NCI-H526 treated with DMSO at 0.1 percent for 48 hours (cell line): ENCODE measurements at places on chromosomes 3 and 15.

DNA sequence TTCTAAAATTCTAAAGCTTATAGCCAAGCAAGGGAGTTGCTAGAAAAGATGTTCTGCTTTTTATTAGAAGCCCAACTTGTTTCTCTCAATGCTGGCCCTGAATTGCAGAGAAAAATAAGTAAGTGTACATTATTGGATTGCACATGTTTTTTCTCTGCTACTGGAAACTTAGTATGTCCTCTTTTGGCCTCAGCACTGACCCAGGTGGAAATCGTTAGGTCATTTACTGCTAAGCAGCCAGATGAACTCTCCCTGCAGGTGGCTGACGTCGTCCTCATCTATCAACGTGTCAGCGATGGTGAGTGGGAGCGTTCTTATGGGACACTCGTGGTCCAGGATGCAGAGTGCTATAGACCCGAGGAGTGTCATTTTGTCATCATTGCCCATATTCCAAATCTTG, 69.8 kb downstream of the DHX36 start:
- no peak for DNase-seq

DNA sequence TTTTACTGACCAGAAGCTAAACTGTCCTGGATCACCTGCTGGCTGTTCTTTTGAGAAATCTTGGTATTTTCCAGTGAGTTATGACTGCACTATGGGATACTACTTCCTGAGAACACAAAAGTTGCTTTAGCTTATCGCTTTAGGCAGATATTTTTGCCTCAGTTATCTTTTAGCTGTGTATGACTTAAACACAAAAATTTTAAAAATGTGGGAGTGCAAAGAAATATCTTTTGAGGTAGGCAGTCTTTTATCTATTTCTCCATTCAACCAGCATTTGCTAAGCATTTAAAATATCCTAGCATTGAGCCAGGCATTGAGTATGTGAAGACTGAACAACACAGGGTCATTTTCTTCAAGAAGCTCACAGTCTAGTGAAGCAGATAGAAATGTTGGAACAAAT, 981.9 kb downstream of the FHIT start:
- DNase-seq = no peak

GRCh38 chr3:8979262-8979661, 16.0 kb upstream of the RAD18 start:
- DNase-seq = no peak

DNA sequence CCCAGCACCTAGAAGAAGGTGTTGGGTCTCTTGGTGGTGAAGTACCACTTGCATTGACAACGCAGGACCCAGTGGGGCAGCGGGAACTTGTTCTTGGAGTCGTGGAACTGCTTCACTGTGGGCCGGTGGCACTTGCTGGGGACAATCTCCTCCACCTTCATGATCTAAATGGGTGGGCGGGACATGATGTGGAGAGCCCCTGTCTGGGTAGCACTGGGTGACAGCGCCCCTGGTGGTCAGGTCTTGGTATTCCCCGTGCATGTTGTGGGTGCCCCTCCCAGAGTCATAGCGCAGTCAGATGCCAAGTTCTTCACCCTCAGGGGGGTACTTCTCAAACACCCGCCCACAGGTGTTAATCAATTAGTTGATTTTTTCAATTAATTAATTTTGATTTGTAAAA, 60.2 kb downstream of the AGBL1 start:
- DNase-seq = no peak

DNA sequence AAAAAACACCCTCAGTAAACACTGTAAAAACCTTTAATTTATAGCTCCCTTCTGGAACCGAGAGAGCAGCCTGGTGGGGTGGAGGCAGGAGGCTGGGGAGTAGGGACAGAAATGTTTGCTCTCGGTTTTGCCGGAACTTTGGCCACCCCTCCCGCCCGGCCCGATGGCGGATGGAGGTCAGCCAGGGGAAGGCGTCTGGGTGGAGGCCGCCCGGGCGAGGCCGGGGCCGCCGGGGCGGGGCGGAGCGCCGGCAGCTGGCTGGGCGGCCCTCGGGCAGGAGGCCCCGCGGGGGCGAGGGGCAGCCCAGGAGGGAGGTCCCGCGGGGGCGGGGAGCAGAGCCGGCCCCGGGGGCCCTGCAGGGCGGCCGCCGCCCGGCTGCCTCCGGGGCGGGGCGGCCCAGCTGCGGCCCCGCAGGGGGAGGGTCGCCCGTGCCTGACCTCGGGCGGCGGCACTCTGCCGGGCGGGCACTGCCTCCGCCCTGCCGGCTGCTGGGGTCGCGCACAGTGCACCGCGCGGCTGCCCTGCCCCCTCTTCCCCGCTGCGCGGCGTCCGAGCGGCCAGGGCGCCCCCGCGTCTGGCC, 829 bp upstream of the SKIL start:
- DNase-seq = peak; percentile 69

DNA sequence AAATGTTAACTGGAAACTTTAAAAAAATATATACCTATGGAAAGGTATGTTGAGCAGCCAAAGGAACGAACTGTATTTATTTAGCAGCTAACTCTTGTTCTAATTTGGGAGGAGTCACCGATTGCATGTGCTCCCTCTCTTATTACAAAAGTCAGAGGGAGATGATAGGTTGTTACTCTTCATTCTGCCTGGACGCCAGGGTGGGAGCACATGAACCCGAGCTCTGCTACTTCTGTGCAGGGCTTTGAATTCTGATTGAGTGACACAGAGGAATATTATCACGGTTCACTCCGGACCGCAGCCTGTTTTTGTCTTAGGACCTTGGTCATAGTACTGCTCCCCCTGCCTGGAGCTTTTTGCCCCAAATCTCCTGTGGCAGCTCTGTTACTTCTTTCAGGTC, 36.9 kb upstream of the LRIG1 start:
- no peak for DNase-seq

DNA sequence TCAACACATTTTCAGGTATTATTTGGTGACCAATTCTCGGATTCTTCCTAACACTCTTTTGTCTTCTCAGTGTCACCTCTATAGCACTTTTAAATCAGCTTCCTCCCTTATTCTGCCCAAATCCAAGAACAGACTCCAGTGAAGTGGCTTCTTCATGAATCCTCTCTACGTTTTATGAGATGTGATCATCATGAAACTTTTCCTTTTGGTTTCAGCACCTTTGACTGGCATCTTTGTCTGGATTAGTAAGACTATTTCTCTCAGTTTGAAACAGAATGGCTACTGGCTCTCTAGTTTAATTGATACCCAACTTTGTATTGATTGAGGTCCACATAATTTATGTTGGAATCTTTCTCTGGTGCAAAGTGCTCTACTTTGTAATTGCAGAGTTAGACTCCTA, 45.6 kb downstream of the CMC1 start:
- no peak for DNase-seq

GRCh38 chr3:118960876-118961450, 73.7 kb downstream of the IGSF11 start:
- no peak for DNase-seq

- DNase-seq = peak; percentile 46
Measured at GRCh38 chr15:77634266-77634962, 1.7 kb upstream of the LINGO1 start.

- DNase-seq = no peak
Measured at GRCh38 chr3:111299192-111299615, 227.6 kb downstream of the NECTIN3 start.

- DNase-seq = no peak
Measured at GRCh38 chr3:42023380-42023779, 61.5 kb upstream of the ULK4 start.

DNA sequence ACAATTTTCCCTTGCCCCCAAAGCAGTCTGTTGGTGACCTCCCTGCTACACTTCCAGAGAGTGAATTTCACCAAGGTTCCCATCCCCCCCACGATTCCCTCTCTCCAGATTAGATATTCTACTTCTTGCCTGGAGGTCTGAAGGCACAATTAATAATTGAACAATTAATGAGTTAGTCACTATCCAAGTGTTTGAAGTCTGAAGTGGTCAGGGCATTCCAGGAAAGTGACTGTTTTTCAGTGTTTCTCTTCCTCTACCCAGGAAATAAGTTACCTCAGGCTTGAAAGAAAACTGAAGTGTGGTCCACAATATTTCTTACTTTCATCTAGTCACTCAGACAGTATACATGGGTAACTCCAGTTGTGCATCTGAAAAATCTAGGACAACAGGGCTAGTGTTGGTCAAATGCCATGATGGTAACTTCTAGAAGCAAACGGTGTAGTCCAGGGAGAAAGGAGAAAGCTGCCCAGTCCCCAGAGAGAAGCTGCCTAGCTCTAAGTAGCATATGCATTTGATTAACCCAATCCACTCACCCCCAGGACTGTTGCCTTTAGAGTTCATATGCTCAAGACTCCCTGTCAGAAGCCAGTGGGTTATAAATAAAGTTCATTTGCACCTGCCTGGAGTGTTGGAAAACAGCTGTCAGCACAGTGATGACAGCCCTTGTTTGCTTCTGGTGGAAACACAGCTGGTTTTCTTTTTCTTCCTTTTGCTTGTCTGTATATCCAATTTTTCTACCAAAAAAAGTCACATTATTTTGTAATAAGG, 2.3 kb upstream of the TM4SF4 start:
- no peak for DNase-seq

GRCh38 chr15:101288905-101289513, 6.0 kb downstream of the SNRPA1 start:
- DNase-seq = peak; percentile 27

DNA sequence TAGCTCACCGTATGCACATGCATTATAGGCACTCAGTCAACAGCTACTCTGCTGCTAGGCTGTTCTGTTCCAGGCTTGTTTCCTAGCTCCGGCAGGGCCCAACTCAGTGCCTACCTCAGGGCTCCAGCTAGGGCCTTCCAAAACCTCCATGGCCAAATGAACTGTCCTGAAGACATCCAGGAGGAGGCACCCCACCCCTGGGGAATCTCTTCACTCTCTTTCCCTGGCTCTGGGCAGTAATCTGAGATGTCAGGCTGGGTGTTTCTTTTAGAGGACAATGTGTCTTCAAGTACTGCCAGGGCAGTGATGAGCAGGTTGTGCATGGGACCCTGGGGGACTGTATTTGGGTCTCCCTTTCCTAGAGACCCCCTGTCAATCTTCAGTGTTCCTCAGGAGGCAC, 38.3 kb upstream of the TPM1 start:
- no peak for DNase-seq

GRCh38 chr15:58432401-58432800, 610 bp downstream of the LIPC start:
- DNase-seq = peak; percentile 52

- no peak for DNase-seq
Measured at GRCh38 chr3:111895071-111895470, 36.0 kb downstream of the PHLDB2 start.

DNA sequence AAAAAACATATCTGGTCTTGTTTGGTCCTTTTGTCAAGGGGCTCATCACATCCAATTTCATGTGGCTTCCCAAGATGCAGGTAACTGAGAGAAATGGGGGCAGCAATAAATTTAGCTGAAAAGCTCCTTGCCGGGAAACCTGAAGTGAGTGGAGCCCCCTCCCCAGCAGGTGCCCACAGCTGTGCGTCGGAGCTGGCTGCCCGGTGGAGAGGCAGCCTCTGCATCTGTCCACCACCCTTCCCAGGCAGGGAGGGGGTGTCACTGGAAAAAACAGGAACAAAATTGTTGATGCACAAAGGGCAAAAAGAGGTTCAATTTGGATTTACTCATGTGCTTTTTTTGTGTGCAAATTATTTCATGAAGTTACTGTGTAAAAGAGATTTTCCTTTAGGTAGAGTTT, 249.4 kb upstream of the LYSMD4 start:
- no peak for DNase-seq

- DNase-seq = no peak
Measured at GRCh38 chr3:124275412-124275811, 283.5 kb upstream of the ROPN1 start.

- no peak for DNase-seq
Measured at GRCh38 chr15:69887009-69887408, 210.7 kb downstream of the TLE3 start.

GRCh38 chr15:50880206-50880605, 28.3 kb upstream of the AP4E1 start:
- no peak for DNase-seq

- no peak for DNase-seq
Measured at GRCh38 chr15:55094136-55094535, 102.6 kb downstream of the RSL24D1 start.

DNA sequence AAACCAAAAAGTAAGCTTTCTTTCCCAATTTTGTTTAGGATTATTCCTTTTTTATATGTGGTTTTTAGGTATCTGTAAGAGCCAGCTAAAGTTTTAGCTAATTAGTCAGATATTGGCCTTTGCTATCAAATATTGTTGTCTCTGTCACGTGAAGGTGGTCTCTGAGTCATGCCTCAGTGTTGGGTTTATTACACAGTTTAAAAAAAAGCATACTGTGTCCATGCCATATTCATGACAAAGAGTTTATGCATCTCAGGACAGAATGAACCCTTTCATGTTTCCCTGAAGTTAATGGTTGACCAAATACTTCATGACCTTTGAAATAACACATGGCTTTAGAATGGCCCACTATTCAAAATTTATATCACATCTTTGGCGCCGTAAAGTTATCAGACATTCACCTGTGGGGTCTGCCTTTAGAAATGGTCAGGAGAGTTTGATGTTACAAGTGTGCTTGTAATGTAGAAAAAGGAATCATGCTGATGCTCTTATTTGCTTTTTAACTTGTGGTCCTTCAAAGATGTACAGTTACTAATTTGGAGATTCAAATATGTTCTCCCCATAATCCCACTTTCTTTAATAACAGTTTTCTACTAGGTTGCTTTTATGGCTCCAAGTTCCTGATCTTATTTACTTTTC, 101.5 kb downstream of the MYRIP start:
- no peak for DNase-seq

DNA sequence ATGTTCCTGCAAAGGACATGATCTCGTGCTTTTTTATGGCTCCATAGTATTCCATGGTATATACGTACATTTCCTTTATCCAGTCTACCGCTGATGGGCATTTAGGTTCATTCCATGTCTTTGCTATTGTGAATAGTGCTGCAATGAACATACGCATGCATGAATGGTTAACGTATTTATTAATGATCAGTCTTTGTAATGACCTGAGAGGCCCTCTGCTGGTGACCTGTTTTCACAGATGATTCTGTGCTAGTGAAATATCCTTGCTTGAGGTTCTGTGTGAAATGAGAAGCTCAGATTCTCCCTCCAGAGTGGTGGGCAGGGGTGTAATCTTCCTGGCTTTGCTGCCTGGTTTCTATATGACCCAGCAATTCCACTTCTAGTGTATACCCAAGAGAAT, 160.2 kb upstream of the RASGRP1 start:
- no peak for DNase-seq

GRCh38 chr3:72214066-72214951, 429.4 kb upstream of the PROK2 start:
- DNase-seq = no peak

- DNase-seq = no peak
Measured at GRCh38 chr3:13728487-13728886, 151.4 kb downstream of the WNT7A start.

DNA sequence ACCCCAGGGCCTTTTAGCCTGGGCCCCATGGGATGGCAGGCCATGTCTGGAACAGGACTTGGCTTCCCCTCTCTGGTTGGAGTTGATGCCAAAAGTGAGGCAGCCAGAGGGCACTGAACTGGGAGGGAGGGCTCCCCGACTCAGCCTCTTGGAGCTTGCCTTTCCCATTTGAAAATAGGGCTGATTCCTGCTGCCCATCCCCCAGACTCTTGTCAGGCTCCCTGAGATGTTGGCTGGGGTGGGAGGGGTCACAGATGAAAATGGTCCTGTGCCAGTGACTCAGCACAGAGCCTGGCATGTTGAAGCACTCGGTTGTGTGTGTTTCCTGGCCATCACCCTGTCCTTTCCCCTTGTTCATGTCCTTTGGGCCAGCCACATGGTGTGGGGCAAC, 6.6 kb downstream of the PPCDC start:
- DNase-seq = no peak

GRCh38 chr3:52848617-52849016, 13.8 kb upstream of the MUSTN1 start:
- DNase-seq = no peak

GRCh38 chr3:113717818-113718217, 21.4 kb upstream of the USF3 start:
- no peak for DNase-seq
